ENCODE measurements at places on chromosomes 16 and 17. TPM values are rescaled to one million over a fixed set of nuclear protein-coding genes. Genes with fewer than 3 reads are reported as not detected.

- peaks cover 27% of the 10 kb centered on the region for H3K4me1 ChIP-seq
- H3K27ac ChIP-seq = peak overlapping the region; percentile 86
- H3K36me3 ChIP-seq = peaks cover 19% of the 10 kb centered on the region
- H3K27me3 ChIP-seq = no peaks in the 10 kb centered on the region
Measured at GRCh38 chr16:680967-681745, 946 bp downstream of the STUB1 start.

DNA sequence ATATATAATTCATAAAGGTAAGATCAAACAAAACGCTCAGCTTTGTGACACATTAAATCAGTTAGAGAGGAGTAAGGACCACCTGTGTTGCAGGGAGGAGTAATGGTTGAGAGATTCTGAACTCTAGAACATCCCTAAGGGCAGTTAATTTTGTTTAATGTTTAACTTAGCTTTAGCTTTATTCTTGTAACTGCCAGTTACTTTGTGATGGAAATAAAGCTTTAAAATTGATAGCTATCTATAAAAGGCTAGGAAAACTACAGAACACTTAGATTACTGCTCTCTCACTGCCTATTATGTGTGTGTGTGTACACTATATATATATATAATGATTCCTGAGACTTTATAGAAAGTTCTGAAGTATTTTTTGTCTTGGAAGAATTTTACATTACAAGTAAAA is 37.8 kb downstream of the PTRH2 start:
- DNase-seq = no peak
- no peak overlapping the region for H3K27ac ChIP-seq
- H3K36me3 ChIP-seq = no peaks in the 10 kb centered on the region
- H3K4me3 ChIP-seq = no peak overlapping the region
- H3K4me1 ChIP-seq = peaks cover 10% of the 10 kb centered on the region
- H3K27me3 ChIP-seq = no peaks in the 10 kb centered on the region

- H3K27ac ChIP-seq = peak overlapping the region; percentile 70
- peak; percentile 75 for DNase-seq
- no peaks in the 10 kb centered on the region for H3K4me1 ChIP-seq
- H3K4me3 ChIP-seq = no peak overlapping the region
Measured at GRCh38 chr16:1194665-1195392, 30.2 kb downstream of the TPSG1 start.

DNA sequence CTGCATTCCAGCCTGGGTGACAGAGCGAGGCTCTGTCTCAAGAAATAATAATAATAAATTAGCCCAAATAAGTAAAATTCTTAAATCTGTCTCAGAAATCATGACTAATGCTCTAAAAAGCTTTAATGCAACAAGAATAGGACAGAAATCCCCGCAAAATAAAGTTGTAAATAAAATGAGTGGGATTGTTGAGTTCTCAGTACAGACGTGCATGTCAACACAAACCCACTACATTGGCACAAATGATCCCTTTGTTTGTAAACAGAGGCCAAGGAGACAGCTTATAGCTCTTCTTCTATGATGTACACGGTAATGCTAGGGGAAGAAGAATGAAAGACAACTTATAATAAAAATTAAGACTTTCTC is 6.0 kb downstream of the STAT5B start:
- H3K27ac ChIP-seq = peak overlapping the region; percentile 65
- H3K4me3 ChIP-seq = no peak overlapping the region
- no peaks in the 10 kb centered on the region for H3K27me3 ChIP-seq
- no peaks in the 10 kb centered on the region for H3K36me3 ChIP-seq

DNA sequence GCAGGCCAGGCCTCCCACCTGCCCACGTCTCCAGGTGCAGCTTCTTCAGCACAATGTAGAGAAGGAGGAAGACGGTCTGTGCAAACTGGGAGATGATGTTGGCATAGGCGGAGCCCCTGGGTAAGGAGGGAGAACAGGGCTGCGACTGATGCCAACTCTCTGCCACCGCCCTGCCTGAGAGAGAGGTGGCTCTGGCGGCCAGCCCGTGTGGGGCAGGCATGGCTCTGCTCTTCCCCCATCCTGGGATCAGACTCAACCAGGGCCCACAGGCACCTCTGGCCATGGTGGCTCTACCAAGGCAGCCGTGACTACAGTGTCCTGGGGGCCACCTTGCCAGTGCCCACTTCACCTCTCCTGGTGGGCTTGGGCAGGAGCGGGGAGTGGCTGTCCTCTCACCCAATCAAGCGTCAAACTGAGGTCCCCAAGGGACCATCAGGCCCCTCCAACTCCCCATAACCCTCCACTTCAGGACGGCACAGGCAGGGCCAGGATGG is 8.6 kb downstream of the SLC47A2 start:
- H3K4me3 ChIP-seq = no peak overlapping the region
- H3K27ac ChIP-seq = no peak overlapping the region
- no peaks in the 10 kb centered on the region for H3K36me3 ChIP-seq
- peaks cover 15% of the 10 kb centered on the region for H3K4me1 ChIP-seq
- no peaks in the 10 kb centered on the region for H3K27me3 ChIP-seq

DNA sequence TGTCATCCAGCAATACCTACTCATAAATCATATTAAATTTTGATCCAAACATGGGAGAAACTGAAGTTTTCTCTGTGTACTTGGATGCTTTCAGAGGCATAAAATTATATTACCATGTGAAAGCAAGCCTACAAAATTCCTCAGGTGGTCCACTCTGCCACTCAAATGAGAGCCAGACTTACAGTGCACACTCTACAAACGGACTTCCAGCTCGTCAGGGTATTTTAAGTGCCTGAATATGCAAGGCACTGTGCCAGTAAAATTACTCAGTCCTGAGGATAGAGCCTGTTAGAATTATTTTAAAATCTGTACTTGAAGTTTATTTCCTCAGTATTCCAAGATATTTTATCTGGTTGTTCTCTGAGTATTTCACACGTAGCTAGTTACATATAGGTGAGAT is 54.5 kb downstream of the TENT4B start:
- no peak overlapping the region for H3K4me3 ChIP-seq
- H3K27ac ChIP-seq = peak overlapping the region; percentile 39
- H3K36me3 ChIP-seq = peaks cover 9% of the 10 kb centered on the region

AHSP gene
- not detected for total RNA-seq

All from adrenal gland (tissue), 19 donors.